ENCODE measurements at places on chromosomes 1 and 21.

GRCh38 chr1:71882637-71883036 lies 399.7 kb downstream of the NEGR1 start:
- no peak for DNase-seq

- no peak for DNase-seq
Observed at GRCh38 chr1:78126506-78126905, 80.7 kb downstream of the GIPC2 start.

GRCh38 chr1:116110567-116111523 lies at the start of gene MAB21L3:
MAB21L3 (plus strand) TSS chr1:116111399; CDS start chr1:116112616, 1,217 bp downstream.
- DNase-seq = no peak

GRCh38 chr1:18820791-18821641 lies 38.4 kb downstream of the TAS1R2 start:
- no peak for DNase-seq

DNA sequence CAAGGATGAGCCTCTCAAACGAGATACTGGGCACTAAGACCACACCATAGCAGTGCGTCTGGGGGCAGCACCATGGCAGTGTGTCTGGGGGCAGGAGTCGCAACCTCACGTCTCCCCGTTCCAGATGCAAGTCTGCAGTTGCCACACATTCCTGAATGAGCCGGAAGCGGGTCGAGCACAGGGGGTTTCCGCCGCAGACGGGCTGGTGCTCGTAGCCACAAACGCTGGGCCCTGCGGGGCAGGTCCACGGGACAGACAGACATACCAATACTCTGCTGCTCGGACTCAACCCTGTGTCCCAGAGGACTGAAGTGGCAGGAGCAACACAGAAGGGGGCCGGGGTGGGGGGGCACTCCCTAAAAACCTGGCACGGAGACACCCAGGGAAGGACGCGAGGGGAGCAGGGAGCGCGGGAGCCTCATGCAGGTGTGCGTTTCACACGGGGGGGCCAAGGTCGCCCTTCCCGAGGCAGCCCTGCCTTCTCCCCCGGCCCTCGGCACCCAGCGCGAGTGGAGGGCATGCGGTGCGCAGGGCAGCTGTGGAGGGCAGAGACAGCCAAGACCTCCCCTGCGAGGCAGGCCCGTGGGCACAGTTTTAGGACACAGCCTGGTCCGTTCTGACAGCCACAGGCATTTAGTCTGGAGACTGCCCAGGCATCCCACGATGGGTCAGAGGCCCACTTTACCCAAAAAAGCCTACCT lies 24.5 kb downstream of the PTTG1IP start:
- no peak for DNase-seq

DNA sequence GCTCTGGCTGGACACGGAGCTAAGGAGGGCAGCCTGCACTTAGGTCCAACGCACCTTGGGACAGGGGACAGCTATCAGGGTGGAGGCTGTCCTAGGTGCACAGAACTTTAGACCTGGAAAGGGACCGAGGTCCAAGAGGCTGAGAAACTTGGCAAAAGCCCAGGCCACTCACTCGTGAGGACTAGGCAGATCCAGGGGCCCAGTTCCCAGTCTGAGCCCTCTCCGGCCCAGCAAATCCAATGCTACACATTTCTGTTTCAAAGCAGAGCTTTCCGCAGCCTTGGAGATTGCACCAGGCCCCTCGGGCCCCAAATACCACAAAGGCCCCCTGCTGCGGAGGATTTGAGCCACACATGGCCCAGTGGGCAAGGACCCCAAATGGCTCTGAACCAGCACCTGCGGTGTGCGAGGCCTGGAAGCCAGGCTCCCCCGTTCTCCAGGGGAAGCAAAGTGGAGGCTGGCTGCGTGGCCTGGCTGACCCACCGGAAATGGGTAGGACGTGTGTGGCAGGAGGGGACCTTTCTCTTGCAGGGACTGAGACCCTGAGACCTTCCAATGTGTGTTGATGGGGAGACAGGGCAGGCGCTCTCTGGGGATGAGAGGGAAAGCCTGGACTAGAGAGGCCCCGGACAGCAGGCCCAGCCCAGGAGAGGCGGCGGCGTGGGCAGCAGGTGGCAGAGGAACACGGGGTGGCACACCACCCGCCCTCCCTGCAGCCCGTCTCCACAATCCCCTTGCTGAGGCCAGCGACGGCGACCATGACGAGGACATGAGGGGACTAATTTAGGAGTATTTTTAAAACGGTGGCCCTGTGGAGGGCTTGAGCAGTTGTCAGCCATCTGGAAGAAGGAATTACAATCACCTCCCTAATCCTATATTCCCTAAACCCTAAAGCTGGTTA lies 118.7 kb downstream of the CASZ1 start:
- no peak for DNase-seq

GRCh38 chr1:200165493-200166220 lies 138.1 kb downstream of the NR5A2 start:
- no peak for DNase-seq

DNA sequence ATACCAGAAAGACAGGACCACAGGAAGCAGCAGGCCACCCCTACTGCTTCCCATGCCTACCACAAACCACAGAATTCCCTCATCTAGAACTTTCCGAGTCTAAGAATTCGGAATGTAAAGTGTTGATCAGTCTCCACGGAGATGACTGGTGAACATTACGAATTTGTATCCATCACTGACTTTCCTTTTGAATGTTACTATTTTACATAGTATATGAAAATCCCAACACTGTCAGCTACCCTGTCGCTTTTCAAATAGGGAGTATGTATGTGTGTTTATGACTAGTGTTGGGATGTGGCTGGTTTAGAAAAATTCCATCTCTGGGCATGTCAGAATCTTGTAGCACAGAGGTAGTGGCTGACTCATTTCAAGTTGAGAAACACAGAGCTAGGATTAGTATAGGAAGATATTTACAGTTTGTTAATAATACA lies 118.2 kb downstream of the COQ8A start:
- no peak for DNase-seq

- DNase-seq = no peak
Observed at GRCh38 chr1:26164036-26164860, 4.5 kb downstream of the C1orf232 start.

DNA sequence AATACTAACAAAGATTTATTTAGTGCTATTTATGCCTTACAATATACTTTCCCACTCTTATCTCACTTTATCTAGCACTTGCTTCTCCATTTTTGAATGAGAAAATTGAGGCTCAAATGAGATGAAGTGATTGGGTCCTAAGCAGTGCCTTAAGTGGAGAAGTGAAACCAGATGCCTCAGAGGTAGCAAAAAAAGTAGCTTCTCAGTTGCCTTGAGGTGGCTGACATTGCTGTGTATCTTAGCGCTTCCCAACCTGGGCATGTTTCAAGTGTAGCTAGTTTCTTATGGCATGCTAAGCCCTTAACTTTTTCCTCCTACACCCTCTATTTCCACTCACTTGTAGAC lies 390.4 kb downstream of the OMA1 start:
- DNase-seq = no peak

DNA sequence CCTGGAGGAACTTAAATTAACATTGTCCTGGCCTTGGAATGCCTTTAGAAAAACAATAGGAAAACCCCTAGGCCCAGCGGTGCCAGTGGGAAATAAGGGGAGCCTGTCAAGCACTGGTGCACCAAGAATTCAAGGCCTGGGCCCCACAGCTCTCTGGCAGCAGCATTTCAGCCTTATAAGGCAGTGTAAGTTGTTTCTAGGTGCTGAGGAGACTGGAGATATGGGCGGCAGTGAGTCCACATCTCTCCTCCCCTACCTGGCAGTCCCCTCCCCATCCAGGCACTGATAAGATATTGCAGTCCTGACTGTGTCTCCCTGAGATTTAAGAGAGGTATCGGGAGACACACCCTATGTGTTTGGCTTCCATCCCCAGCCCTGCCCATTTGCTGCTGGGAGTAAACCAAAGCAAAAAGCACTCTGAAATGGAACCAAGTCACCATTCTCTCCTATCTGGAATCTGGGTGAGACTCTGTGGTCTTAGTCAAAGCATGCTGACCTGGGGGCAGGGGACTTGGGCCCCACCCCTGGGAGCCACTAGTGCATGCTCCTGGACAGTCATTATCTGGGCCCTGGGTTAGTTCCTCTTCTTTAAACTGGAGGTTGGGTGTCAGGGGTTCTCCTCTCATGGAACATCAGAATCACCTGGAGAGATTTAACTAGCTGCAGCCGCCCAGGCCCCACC lies 30.5 kb downstream of the DEGS1 start:
- no peak for DNase-seq

GRCh38 chr1:110690709-110691365 lies 16.1 kb upstream of the KCNA3 start:
- no peak for DNase-seq

GRCh38 chr1:187236199-187236598 lies 407.4 kb downstream of the PLA2G4A start:
- no peak for DNase-seq

- DNase-seq = no peak
Observed at GRCh38 chr1:65904681-65905083, 112.0 kb downstream of the PDE4B start.

DNA sequence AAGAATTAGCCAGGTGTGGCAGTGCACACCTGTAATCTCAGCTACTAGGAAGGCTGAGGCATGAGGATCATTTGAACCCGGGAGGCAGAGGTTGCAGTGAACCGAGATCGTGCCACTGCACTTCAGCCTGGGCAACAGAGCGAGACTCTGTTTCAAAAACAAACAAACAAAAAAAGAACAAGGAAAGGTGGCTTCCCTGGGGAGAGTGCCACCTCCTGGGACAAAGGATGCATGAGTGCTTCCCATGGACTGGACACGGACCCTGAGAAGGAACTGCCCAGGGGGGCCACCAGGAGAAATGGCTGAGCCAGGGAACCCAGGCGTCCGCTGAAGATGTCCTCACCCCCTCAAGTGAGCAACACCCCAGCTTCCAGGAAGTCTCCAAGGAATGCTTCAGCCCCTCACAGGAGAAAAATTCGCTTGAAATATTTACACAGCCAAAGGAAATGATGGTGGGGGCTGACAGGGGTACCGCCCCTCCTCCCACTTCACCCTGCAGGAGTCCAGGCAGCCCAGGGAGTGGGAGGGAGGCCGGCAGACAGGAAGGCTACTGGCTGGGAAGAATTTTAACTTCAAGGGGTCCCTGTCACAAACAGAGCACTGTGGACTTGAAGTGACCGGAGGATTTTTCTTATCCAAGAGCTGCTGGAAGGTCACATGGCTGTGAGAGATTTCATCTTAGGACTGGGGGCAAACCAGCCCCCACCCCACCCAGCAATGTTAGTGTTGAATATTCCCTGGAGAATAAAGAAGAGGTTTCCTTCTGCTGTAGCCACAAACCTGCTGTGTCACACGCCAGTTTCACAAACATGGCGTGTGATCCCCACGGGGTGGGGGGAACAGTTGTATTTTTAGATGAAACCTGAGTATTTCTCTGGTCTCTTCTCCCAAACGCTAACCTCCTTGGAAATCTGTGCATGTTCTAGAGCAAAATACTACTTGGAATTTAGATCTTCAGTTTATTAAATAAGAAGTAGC lies 90.8 kb upstream of the SLC25A33 start:
- no peak for DNase-seq

DNA sequence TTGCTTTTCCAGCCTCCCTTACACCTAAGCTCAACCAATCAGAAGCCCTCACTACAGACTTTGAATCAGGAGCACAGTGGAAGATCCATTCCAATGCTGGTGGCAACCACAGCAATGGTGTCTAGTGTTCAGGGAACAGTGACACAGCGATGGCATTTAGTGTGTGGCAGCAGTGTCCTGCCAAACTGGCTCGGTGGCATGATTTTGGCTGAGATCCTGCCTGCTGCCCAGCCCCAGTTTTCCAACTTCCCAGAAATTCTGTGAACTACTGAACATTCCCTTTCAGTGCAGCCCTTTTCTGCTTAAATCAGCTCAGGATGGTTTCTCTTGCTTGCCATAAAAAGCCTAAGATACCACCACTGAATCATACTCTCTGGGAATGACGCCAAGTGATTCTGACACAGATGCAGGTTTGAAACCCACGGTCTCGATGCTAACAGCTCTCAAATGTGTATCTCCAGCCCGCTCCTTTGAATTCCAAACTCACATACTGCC lies 8.8 kb downstream of the ASAP3 start:
- no peak for DNase-seq

DNA sequence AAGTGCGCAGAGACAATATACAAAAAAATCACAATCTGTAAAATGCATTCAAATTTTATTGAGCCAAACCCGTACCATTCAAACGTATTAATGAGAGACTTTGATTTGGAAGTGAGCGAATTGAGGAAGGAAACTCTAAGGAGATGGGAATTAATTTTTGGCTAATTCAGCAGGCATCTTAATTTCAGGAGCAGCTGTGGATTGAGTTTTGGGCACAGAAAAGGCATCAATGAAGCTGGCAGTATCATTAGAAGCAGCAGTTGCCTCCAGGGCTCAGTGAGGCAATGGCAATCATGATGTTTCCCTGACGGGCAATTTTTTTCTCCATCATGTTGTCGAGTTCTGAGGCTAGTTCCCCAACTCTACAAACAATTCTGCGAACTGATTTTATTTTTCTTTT lies 2041.6 kb downstream of the NCAM2 start:
- no peak for DNase-seq

GRCh38 chr1:226108935-226109828 lies 46.7 kb downstream of the H3-3A start:
- no peak for DNase-seq

GRCh38 chr1:15764269-15764764 lies 5.7 kb downstream of the FBLIM1 start:
- DNase-seq = no peak

- DNase-seq = no peak
Observed at GRCh38 chr21:36288651-36289243, 31.2 kb upstream of the MORC3 start.

DNA sequence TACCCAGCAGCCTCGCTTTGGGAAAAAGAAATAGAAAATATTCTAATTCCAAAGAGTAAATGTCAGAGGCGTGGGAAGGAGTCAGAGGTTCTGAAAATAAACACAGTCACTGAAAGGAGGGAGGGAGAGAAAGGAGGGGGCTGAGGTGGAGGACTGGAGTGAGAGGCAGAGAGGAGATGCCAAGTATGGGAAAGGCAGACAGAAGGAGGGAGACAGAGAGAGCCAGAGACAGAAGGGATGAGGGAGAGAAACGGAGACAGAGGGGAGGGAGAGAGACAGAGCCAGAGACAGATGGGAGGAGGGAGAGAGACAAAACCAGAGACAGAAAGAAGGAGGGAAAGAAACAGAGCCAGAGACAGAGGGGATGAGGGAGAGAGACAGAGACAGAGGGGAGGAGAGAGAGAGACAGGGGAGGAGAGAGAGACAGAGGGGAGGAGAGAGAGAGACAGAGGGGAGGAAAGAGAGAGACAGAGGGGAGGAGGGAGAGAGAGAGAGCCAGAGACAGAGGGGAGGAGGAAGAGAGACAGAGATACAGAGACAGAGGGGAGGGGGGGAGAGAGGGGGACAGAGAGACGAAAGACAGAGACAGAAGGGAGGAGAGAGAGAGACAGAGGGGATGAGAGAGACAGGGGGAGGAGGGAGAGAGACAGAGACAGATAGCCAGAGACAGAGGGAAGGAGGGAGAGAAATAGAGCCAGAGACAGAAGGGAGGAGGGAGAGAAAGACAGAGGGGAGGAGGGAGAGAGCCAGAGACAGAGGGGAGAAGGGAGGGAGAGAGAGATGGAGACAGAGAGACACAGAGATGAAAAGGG lies 525.5 kb downstream of the MATN1 start:
- no peak for DNase-seq

GRCh38 chr1:235888119-235888643 lies 21.5 kb upstream of the LYST start:
- no peak for DNase-seq
